Activated CD4-positive, alpha-beta T cell treated with anti-CD3 and anti-CD28 coated beads, Interleukin-2, amount 50 U/mL, for 48 hours (primary cell): ENCODE measurements at places on chromosomes 2 and 18.

DNA sequence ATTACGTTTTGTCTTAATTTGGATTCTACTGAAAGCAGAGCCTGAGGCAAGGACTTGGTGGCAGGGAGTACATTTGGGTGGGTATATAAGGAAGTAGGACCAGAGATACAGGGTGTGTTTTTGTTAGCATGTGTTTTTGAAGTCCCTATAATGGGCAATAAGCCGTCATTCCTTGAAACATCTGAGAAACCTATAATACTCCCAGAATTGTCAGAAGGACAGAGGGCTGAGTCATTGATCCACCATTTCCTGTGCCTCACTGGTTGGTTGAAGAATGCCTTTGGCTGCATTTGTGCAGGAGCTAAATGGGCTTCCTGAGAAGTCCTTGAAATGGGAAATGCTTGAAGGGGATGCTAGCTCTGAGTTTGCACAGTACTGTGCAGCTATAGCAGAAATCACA lies 281.8 kb upstream of the ZEB2 start:
- no peak for DNase-seq

DNA sequence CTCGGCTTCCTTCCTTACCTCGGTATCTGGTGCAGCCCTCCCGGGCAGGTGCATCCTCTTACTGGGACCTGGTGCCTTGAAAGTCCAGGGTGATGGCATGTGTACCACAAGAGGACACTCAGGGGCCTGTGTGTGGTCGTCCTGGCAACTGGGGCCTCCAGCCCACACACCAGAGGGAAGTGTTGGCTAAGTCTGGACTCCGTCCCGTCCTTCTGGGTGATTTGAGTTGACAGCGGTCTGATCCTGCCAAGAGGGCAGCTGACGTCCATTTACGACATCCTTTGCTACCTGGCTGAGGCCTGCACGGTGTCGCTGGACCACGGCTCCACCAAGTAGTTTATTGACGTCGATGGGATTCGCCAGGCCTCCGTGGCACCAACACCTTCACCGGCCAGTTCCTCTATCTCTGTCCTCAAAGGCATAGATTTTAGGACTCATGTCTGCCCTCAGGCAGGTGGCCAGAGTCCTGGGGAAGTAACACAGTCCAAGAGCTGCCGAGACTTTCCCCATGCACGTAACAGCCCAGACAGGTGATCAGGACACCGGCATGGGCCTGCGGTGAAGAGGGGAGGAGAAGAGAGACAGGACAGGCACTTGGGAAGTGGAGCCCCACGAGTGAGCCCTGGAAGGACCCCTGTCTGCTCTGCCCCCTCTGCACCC lies 186.0 kb upstream of the HDAC4 start:
- DNase-seq: no peak

- DNase-seq: no peak
Observed at GRCh38 chr2:11577101-11577883, 43.4 kb downstream of the GREB1 start.

DNA sequence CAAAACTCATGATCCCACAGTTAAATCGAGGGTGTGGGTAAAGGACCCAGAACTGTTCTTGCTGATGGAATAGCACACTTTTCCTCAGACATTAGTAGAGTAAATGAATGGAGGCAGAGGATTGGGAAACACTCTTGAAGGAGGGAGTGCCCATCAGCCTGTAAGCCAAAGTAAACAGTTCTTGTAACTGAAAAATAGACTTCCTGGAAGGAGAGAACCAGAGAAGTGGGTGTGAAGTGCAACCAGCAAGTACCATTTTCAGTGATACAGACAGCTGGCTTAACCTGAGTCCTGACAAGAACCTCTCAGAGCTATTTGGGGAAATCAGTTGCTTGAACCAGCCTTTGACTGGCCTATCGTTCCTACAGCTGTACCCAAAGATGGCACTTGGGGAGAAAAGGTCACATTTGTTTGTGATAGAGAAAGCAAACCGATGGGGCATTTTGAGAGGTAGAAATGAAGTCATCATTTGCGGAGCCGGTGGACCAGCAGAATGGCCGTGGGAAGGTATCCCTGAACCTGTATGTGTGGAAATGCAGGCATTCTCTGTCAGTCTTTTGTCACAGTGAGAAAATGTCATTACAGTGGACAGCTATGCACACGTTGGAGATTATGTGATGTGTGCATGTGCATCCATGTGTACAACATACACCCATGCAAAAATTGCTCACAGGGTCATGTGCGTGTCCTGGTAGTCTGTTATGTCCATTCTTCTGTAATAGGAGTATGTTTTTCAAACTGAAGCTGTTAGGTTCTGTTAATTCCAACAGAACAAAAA lies 17.8 kb downstream of the CRIM1 start:
- DNase-seq: no peak
